ENCODE measurements at places on chromosomes 16 and 17.

DNA sequence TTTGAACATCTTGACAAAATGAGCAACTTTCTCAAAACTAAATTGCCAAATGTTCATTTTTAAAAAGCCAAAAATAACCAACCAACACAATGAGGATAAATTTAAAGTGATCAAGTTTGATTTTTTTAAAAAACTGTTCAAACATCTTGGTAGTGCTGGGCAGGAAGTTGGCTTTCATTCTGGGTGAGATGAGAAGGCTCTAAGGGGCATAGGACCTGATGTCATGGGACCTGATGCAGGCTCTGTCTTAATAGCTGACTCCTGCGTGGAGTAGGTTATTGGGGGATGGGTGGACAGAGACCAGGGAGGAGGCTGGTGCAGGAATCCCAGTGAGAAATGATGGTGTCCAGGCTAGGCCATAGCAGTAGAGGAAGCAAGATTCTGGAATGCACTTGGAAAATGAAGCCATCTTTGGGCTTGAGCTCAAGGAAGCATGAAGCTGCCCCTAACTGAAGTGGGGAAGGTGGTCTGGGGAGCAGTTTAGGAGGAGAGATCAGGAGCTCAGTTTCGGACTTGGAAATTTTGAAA lies 20.4 kb downstream of the NLRC5 start:
- no peak for DNase-seq

DNA sequence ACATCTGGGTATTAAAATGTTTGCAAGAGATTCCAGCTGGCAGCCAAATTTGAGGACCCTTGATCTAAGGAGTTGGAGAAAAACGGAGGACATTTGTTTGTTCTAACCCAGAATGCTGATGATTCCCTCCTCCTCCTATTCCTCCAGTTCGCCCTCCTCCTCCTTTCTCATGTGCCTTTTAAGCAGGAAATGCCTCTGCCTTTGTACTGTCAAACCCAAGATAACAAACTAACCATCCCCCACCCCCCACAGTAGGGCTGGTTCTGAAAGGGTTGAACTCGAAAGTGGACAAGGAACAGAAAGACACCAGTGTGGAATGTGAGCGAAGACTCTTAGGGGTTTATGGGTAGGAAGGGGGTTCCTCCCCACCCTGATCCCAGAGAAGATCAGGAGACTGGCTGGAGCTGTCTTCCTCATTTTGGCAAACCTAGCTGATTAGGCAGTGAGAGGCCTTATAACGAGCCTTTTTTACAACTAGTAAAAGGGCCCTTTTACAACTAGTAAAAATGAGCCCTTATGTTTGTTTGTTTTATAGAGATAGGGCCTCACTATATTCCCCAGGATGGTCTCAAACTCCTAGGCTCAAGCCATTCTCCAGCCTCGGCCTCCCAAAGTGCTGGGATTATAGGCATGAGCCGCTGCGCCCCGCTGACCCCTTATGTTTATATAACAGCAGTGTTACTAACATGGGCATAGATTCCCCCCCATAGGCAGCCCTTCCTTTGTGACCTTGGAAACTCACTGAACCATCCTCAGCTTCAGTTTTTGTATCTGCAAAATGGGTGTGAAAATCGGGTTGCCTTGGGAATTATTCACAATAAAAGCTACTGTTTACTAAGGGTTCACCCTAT lies 975 bp downstream of the CHD9 start:
- no peak for DNase-seq

GRCh38 chr17:18233803-18234518 lies 8.5 kb downstream of the LLGL1 start:
- DNase-seq: no peak

DNA sequence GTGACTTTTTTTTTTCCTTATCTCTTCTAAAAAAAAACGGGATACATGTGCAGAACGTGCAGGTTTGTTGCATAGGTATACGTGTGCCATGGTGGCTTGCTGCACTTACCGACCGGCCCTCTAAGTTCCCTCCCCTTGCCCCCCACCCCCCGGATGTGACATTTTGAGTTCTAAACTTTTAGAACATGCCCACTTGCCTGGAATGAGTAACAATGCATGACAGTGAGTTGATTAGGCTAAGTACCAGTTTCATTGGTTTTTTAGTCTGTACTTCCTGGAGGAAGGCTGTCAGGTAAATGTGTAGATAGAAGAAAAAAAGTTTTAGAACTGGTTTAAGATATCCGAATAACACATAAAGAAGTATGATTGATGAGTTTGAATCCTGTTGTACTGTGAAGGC lies 4.0 kb downstream of the BPTF start:
- peak; percentile 12 for DNase-seq

DNA sequence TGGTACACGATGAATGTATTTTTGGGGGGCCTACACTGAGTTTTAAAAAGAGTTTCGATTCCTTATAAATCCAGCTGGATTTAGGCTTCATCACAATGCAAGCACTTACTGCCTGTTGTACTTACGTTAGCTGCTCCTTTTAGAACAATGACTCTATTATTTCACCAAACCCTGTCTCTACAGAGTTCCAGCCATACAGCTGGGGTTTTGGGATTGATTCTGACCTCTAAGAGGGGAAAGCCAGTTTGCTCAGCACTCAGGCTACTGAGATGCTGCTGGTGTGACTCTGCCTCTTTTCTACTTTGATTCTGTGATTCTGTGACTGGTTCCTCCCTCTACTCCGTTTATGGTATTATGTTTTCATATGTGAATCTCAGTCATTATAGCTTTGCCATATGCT lies 329.7 kb downstream of the ABCC12 start:
- DNase-seq: no peak

DNA sequence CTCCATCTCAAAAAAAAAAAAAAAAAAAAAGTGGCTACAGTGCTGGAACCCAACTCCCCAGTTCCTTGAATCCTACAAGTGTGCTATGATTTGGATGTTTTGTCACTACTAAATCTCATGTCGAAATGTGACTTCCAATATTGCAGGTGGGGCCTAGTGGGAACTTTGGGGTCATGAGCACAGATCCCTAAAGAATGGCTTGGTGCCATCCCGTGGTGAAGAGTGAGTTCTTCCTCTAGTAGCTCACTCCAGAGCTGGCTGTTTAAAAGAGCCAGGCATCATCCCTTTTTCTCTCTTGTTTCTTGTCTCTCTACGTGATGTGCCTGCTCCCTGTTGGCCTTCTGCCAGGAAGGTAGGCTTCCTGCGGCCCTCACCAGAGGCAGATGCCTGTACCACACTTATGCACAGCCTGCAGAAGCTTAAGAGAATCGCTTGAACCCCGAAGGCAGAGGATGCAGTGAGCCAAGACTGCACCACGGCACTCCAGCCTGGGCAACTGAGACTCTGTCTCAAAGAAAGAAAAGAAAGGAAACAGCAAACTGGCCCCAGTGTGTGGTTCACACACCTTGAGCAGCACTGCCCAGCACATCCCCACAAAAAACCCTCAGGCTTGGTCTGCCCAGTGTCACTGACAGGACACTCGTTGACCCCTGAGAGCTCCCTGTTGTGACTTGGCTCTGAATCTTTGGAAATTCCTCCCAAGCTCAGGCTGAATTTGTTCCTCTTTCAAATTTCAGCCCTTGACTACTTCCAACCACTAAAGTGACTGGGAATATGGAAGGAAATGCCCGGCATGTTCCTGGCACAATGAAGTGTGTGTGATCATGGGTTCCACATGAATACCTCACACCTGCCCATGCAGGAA lies 3.1 kb downstream of the MT1E start:
- no peak for DNase-seq

DNA sequence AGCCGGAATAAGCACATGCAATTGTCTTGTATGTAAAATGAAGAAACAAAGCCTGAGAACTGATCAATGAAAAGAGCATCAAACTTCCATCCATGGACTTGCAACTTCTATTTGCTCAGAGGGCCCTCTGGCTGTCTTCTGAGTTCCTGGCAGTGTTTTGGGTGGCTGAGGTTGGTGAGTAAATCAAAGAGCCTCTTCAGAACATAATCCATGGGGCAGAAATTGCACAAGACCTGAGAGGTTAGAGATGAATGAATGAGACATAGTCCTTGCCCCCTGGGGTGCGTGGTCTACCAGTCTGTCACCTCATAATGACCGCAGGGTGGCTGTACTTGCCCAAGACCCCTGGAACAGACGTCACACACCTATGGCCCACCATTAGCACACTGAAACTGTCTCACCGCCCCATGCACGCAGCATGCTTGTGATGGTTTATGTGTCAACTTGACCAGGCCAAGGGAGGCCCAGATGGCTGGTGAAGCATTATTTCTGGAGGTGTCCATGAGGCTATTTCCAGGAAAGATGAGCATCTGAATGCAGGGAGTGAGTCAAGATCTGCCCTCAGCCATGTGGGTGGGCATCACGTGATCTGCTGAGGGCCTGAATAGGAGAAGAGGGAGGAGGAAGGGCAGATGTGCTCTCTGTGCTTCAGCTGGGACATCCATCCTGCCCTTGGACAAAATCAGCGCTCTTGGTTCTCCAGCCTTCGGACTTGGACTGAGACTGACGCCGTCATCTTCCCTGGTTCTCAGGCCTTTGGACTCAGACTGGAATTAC lies 8.3 kb downstream of the PIK3R6 start:
- DNase-seq: no peak

GRCh38 chr17:67238991-67239390 lies 6.0 kb downstream of the HELZ start:
- DNase-seq: no peak

DNA sequence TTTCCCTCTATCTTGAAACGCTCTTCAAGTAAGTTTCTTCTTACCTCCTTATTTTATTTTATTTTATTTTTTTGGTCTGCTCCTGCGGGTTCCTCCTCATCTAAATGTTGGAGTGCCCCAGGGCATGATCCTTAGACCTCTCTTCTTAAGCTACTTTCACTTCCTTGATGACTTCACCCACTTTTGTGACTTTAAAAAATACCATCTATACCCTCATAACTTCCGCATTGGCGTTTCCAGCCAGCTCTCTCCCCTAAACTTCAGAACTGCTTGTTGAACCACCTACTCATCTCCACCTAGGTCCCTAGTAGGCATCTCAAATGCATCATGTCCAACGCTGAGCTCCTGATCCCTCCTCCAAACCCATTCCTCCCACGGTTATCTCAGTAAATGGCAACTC lies 51.4 kb upstream of the NFAT5 start:
- DNase-seq: no peak

DNA sequence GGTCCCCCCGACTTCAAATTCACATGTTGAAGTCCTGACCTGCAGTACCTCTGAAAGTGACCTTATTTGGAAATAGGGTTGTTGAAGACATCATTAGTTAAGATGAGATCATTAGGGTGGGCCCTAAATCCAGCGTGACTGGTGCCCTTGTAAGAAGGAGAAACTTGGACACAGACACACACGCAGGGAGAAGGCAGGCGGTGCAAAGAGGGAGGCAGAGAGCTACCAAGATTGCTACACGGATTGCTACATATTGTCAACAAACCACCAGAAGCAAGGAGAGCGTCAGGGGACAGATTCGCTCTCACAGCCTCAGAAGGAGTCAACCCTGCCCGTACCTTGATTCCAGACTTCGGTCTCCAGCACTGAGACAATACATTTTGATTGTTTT lies 6.8 kb upstream of the WBP2 start:
- DNase-seq: no peak

DNA sequence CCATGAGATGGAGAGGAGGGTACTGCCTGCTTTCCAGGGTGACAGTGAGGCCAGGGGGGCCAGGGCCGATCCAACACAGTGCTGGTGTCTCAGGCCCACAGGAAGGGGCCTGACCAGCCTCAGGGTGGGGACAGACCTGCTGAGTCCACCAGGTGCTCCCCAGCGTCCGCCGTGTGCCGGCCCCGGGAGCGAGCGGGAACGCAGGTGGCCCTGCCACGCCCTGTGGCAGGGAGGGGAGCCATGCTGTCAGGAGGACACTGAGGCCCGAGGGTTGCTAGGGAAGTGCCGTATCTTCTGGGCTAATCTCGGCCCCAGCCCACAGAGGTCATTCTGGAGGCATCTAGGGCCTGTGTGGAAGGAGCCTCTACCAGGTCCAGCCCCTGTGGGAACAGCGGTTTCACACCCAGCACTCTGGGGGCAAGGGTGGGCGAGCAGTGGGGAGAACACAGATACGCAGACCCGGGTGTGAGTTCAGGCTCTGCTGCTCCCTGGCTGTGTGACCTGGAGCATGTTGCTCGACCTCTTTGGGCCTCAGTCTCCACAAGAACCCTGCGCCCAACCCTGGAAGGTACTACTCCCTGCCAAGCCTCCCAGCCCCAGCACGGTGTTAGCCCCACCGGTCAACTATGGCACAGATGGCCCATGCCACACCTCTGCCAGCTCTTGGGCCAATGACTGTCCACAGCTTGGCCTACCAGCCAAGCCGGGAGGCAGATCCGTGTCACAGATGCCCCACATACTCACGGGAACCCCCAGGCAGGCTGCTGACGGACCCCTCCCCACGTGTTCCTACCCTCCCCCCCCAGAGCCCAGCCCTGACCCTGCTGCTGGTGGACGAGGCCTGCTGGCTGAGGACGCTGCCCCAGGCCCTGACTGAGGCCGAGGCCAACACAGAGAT lies 43.9 kb upstream of the ZC3H18 start:
- DNase-seq: no peak

- DNase-seq: no peak
Measured at GRCh38 chr16:87653234-87653633, 50.9 kb downstream of the JPH3 start.

- no peak for DNase-seq
Measured at GRCh38 chr17:9233271-9233599, 211.9 kb downstream of the NTN1 start.

DNA sequence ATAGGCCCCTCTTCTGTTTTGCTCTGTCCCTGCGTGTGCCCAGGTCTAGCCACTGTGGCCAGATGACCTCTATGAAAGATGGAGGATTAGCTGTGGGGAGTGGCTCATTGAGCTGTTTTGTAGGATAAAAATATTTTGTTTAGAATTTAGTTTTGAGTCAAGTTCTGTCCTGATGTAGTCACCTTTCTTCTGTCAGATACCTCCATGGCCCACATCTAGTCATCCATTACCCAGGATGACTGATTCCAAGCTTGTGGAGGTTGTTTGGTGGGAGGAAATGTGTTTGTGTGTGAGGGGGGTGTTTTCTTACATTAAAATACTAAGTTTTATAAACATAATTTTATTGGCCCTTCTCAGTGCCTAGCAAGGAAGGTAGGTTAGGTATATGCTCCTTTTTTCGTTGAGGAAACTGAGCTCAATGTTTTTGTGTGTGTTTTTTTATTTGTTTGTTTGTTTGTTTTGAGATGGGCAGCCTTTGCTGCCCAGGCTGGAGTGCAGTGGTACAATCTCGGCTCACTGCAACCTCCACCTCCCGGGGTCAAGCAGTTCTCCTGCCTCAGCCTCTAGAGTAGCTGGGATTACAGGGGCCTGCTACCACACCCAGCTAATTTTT lies 16.3 kb downstream of the SNX11 start:
- no peak for DNase-seq

GRCh38 chr17:19718041-19718612 lies 1.7 kb upstream of the SLC47A2 start:
- DNase-seq: no peak

DNA sequence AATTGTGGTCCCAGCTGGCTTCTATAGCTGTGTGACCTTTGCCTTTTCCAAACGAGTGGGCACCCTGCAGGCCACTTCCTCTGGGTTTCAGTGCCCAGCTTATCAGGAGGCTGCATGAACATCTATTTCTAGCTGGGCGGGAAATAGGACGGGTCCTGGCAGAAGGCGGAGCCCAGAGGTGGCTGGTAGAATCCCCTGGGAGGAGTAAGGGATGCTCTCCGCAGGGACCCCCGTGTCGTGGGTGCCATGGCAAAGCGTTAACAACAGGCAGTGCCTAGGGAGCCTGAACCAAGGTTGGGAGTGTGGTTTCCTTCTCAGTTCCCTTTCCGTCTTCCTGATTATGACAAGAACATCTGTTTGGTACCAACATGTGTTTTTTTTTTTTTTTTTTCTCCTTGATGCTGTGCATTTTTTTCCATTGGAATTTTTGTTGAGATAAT lies 58.2 kb downstream of the PLCG2 start:
- no peak for DNase-seq

- DNase-seq: no peak
Measured at GRCh38 chr17:39543664-39544063, 64.1 kb downstream of the NEUROD2 start.

- no peak for DNase-seq
Measured at GRCh38 chr16:57069635-57070370, 22.6 kb upstream of the CPNE2 start.
